ENCODE measurements at places on chromosomes 11 and 22.

DNA sequence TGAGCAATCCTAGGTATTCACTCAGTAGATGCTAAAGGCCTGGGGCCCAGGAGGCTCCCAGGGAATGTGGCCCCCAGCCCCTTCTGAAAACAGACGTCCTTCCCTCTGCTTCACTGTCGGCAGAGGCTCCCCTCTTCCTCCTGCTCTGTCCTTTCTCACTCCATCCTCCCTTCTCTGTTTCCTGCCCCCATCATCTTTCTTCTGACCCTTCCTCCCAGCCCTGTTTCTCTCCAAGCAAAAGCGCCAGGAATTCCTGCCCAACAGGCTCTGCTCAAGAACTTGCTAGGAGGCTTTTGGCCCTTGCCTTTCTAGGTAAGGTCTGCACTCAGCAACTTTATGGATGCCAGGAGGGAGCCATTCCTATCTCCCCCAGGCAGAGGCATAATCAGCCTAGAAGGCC is 300.5 kb downstream of the NTM start:
- no peak for DNase-seq

DNA sequence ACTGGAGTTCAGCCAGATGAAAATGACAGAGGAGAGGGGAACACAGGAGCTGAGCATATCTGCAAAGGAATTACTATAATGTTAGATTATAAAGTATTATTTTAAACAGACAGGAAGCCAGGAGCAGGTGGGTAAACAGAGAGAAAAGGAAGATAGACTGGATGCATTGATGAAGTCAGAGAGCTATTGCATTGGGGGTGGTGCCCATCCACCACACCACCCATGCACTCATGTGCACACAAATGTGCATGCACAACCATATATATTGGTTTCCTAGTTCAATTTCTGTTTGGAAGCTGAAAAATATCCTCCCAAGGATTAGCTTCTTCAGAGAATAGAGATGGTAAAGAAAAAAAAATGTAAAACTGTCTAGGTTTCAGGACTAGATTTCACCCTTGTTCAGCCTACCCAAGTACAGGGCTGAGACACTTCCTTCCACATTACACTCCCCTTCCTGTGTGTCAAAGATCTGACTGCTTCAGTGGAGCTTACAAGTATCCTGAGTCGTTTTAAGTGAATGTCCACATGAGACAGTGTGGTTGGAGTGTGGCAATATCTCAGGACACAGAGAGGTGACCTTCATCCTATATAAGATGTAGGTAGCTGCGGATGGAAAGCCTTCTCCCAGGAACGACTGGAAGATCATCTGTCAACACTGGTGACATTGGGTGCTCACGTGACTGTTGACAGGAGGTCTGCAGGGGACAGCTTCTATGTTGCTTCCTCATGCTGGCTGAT is 12.2 kb upstream of the SMPD1 start:
- DNase-seq: no peak

DNA sequence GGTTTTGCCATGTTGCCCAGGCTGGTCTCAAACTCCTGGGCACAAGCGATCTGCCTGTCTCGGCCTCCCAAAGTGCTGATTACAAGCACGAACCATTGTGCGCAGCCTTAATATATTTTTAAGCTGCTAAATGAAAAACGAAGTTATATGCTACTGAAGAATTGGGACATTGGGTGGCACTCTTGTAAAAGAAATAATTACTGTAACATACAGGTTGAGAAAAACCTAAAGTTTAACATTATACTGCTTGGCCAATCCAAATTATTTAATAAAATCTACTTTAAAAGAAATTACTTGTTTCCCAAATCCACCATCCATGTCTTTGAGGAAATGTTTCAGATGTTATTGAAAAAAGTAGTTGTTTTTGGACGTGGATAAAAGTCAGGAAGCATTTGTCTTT is 37.9 kb upstream of the ARHGAP32 start:
- no peak for DNase-seq

GRCh38 chr11:95883381-95883780 is 40.5 kb downstream of the MTMR2 start:
- DNase-seq: no peak

DNA sequence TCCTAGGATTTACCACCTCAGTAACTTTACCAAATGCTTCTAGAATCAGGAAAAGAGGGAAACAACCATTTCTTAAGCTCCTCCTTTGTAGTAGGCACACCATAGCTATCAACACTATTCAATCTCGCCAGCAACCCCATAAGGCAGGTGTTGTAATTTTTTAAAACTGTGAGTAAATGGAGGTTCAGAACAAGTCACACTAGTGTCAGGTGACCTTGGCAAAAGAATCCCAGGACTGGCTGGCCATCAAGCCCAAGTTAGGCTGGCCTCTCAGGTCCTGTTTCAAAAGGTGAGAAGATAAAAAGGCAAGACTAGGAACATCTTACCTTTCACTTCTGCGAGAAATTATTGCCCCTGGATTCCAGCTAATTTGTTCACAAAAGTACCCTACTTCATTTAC is 713 bp downstream of the TOP3B start:
- DNase-seq: no peak

DNA sequence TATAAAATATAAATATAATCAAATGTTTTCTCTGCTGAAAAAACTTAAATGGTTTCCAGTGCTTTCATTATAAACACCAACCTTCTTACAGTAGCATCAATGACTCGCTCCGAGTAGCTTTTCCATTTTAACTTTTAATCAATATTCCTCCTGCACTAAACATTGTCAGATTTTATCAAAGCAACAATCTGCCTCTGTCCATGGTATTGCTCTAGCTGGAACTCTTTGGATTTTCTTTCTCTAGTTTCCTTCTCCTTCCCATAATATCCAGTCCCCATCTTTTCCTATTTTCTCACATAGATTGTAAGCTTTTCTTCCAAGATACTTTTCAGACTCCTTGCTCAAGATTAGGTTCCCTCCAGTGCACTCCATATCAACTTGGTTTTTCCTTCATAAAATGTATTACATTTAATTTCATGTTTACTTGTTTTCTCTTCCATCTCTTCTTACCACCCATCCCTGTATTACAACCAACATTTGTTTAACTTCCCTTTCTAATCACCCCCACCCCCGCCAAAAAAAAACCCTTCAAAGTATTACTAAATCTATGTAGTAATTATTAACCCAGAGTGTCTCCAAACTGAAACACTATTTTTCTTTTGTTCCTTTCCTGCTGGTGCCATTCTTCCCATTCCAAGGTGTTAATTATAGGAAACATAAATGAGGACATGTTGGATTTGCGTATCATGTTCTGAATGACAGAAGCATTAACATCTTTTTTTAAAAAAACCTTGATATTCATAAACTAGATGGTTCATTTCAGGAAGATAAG is 716.5 kb downstream of the NELL1 start:
- DNase-seq: no peak

DNA sequence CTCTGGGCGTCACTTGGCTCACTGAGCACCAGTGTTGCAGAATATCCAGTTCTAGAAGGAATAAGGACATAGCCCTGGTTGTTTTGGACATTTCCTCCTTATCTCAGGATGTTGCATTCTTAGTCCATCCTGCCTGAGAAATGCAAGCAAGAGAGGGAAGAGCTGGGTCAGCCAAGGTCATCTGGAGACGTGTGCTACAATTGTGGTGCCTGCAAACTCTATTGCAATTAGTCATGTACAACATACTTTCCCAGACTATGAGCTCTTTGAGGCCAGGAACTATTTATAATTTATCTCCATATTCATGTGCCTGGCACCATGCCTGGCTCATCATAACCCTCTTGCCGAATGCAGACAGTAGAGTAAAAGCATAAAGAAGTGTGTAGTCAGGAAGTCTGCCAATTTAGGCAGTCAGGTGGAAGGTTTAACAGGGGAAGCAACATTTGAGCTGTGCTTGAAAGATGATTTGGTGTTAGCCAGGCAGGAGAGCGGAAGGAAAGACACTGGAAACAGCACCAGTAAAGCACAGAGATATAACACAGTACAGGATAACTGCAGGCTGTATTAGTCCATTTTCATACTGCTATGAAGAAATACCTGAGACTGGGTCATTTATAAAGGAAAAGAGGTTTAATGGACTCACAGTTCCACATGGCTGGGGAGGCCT is 129.4 kb upstream of the PAX6 start:
- no peak for DNase-seq

- no peak for DNase-seq
Measured at GRCh38 chr11:3922056-3922455, 66.6 kb downstream of the STIM1 start.

GRCh38 chr11:43904742-43905535 is 24.3 kb downstream of the ALKBH3 start:
- DNase-seq: no peak

- no peak for DNase-seq
Measured at GRCh38 chr11:123594188-123594901, 60.1 kb downstream of the SCN3B start.

DNA sequence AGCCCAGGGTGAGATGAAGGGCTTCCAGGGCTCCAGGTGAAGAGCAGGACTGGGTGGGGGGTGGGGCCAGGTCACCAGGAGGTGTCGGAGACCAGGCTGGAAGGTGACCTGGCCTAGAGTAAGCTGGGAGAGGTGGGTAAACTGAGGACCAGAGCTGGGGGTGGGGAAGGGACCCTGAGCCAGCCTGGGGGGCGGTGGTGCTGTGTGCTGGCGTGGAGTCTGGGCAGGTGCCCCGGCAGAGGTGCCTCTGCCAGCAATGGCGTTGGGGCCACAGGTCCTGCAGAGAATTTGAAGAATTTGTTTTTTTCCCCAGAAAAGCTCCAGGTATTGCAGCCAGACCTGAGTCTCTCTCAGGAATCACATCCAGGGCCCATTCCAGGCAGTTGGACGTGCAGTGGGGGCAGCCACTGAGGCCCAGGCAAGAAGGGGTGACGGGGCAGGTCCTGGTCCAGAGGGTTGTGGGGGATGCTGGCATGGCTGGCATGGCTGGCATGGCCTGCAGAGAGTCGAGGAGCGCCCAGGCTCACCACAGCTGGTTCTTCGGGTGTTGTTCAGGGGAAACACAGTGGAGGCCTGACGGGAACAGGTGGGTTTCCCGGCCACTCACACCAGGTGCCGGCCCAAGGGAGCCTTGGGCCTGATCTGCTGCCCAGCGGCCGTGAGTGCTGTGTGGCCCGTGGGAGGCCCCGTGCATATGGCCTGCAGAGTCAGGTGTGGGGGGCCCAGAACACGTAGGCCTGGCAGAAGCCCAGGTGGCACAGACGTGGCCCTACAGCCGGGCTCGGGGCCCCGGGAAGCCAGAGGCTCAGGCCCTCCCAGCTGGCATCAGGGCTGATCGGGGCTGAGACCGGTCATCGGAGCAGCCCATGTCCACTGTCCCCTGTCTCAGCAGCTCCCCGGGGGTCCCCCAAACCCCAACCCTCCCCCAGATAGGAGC is 6.4 kb upstream of the MUC6 start:
- DNase-seq: no peak

- DNase-seq: no peak
Measured at GRCh38 chr22:32175683-32176644, 16.9 kb upstream of the C22orf42 start.

DNA sequence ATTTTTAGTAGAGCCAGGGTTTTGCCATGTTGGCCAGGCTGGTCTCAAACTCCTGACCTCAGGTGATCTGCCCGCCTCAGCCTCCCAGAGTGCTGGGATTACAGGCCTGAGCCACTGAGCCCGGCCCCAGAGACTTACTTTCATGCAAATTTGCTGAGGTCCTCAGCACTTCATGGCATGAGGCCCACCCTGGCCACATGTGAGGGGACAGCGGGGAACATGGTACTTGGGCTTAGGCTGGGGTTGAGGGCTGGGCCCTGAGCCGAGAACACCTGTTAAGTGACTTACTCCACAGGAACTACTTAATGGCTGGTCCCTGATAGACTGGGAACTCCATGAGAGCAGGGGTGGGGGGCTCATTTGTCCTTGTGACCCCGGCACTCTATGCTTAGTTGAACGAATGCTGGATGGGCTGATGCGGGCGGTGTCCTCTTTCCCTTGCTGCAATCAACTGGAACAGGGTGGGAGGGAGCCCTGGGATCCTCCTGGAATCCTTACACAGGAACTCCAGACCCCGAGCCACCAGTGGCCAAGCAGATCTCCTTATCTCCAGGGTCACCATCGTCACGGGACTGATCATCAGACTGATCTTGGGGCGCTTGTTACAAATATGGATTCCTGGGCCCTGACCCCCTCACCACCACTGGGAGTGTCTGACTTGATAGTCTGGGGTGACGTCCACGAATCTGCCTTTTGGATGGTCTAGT is 1.0 kb downstream of the VSIG10L2 start:
- DNase-seq: no peak

DNA sequence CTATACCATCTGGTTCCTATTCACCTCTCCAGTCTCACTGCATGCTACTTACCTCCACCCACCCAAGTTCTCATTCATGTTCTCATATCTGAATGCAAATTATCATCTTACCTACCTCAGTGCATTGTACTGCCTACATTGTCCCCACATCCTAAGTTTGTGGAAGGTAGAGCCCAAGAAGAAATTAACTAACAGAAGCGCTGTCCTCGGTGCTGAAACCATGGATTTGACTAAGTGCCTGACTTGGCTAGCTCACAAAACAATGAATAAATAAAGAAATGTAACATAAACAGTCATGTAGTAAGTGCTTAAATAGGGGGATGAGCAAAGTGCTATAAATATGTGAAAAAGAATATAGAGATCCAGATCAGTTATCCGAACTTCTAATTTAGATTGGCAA is 63.2 kb downstream of the GRIA4 start:
- DNase-seq: no peak

GRCh38 chr22:23118647-23119493 is 22.9 kb downstream of the RSPH14 start:
- no peak for DNase-seq

DNA sequence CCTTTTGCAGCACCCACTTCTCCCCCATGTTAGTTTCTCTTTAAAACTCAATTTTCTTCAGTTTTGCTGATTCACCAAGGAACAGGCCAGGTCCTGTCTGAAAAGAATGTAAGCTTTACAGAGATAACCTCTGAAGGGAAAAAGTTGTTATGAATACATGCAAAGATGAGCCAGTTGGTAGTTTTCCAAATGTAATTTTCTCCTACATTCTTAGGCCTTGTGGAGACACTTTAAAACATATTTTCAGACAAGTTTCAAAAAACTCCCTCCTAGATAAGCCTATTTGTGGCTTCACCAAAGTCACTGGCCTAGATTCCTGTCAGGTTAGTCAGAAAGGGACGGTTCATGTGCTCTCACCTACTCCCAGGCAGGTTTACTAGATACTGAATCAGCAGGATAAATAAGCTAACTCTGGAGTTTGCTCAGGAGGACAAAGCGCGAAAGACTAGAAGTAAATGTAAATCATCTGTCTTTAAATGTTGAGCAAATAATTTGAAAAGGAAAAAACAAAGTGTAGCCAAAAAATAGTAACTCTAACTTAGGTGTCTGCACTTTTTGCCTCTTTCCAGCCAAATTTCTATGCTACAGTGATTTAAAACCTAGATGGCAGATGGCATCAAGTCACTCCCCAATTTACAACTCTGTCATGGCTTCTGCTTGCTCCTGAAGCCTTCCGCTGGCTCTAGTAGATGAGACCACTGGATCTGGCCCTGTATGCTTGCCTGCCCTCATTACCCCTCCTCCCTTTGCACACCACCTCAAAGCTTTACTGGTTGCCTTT is 4.9 kb upstream of the ATP6V1E1 start:
- no peak for DNase-seq

GRCh38 chr22:28075358-28075981 is 156.4 kb upstream of the PITPNB start:
- DNase-seq: no peak
